ENCODE measurements at places on chromosomes 4 and X.

GRCh38 chr4:6489927-6490326 is 17.5 kb upstream of the PPP2R2C start:
- no peak for DNase-seq

DNA sequence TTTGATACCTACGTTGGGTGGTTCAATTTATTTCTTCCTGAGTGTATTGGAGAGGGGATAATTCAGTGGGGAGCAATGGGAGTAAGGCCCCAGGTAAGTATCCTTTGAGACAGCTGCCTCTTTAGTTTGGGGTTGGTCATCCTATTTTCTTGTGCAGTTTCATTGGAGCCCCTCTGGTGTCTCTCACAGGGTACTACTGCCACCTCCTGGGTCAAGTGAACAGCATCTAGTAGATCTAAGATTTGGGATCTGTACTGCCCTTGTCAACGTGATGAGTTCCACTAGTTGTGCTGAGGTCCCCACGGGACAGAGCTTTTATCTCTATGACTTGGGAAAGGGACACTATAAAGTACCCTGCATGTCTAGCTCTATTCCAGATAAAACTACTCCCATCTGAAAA is 80.6 kb downstream of the PBDC1 start:
- DNase-seq, result peak; percentile 26

DNA sequence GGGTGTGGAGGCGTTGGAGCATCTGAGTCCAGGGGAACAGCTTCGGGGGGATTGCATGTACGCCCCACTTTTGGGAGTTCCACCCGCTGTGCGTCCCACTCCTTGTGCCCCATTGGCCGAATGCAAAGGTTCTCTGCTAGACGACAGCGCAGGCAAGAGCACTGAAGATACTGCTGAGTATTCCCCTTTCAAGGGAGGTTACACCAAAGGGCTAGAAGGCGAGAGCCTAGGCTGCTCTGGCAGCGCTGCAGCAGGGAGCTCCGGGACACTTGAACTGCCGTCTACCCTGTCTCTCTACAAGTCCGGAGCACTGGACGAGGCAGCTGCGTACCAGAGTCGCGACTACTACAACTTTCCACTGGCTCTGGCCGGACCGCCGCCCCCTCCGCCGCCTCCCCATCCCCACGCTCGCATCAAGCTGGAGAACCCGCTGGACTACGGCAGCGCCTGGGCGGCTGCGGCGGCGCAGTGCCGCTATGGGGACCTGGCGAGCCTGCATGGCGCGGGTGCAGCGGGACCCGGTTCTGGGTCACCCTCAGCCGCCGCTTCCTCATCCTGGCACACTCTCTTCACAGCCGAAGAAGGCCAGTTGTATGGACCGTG is 2.2 kb downstream of the AR start:
- DNase-seq, result no peak

- no peak for DNase-seq
Measured at GRCh38 chr4:171573181-171573580, 240.0 kb upstream of the GALNTL6 start.

GRCh38 chr4:4693258-4693657 is 151.4 kb upstream of the STX18 start:
- no peak for DNase-seq

DNA sequence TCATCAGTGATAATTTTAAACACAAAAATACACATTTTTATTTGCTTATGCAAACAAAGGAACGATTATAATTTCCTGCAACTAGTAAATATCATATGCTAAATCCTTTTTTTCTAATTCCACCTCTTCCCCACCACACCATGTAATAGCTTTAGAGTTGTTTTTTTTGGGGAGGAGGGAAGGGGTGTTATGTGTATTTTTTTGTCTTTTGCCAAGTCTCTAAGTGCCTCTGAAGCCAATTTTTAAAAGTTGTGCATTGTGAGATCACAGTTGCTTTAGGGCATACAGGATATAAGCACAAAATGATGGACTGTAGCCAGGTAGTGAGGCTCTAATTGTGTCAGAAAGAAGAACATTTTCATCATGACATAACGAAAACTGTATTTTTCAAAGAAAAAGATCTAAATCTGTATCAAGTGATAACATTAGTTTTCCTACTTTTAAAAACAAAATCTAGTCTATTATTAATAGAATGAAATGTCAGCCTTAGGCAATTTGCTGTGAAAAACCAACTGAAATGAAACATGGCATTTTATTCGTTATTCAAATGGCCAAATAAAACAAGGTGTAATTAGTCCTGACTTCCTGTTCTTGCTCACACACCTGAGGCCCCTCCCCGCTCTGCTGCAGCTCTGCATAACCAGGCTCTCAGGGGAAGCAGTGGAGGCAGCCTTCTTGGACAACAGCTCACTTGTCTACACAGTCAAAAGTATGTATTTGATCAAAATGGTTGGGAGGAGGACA is 157.4 kb downstream of the PALLD start:
- no peak for DNase-seq

DNA sequence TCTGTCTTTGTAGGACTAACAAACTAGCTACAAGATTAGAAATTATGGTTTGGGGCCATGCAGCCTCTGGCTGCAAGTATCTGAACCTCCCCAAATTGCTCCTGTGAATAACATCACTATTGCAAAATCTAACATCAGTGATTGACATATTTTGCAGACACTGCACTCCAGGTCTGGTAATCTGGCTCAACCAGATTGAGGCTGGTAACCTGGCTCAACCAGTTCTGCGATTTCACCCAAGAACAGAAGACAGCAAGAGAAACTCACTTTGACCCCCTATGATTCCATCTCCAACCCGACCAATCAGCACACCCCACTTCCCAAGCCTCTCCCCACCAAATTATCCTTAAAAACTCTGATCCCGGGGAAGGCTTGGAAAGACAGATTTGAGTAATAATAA is 20.9 kb downstream of the SPIN3 start:
- DNase-seq, result no peak

DNA sequence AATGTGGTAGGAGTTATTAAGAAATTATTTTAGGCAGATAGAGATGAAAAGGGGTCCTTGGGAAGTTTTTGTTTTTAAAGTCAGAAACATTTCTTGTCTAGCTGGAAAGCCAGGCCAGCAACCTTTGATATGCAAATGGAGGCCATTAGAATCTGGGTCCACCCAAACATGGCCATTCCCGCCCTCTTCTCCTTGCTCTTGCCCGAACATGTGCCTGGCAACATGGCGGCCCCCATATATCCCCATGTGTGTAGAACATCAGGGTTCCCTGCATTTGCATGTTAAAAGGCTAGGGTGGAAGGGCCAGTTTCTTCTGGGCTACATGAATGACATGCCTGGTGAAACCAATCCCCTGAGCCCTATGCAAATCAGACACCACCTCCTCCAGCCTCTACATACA is 80.7 kb upstream of the PLAC8 start:
- DNase-seq, result no peak

- DNase-seq, result no peak
Measured at GRCh38 chr4:162352580-162353107, 188.8 kb upstream of the FSTL5 start.

DNA sequence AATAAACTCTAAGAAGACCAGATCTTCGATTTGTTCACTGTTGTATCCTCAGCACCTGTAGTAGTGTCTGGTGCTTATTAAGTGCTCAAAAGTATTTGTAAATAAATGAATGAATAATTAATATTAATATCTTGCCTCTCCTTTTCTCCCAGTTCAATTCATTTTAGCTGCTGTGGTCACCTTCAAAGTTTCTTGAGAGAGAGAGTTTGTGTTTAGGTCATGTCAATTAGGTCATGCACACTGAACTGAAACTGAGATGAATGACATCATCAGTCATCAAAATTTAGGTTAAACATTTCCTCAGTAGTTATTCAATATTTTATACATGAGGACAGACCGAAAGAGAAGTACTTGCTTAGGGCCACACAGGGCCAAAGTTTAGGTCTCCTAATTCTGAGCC is 73.5 kb downstream of the ANXA3 start:
- DNase-seq, result no peak

- DNase-seq, result no peak
Measured at GRCh38 chr4:161252520-161253141, 911.2 kb downstream of the FSTL5 start.

All from HFFc6 (cell line).